Liver (tissue), 10 donors: ENCODE measurements at places on chromosomes 4 and X. TPM values are rescaled to one million over a fixed set of nuclear protein-coding genes. Genes with fewer than 3 reads are reported as not detected.

DNA sequence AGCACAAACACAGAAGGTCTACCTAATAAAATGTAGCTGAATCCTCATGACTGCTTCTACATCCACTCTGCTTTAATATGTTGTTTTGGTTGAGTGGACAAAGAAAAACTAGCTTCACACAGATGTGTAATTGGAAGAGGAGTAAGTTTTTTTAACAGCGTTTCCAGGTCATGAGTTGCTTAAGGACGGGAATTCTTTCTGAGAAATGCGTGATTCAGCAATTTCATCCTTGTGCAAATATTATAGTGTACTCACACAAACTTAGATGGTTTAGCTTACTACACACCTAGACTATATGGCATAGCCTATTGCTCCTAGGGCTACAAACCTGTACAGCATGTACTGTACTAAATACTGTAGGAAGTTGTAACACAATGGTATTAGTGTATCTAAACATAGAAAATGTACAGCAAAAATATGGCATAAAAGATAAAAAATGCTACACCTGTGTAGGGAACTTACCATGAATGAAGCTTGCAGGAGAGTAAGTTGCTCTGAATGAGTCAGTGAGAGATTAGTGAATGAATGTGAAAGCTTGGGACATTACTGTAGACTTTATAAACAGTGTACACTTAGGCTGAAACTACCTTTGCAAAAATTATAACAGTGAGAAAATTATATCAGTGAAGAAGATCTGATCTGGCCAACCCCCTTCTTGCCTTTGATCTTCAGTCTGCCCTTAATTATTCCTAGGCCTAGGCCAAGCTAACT is 70.8 kb upstream of the IL15 start:
- no peak for DNase-seq

GRCh38 chr4:158873795-158874401 is 105.1 kb downstream of the FNIP2 start:
- DNase-seq: no peak

- no peak for DNase-seq
Measured at GRCh38 chrX:28324321-28324721, 262.9 kb upstream of the IL1RAPL1 start.

GRCh38 chr4:3077796-3078195 is 3.3 kb downstream of the HTT start:
- no peak for DNase-seq

DNA sequence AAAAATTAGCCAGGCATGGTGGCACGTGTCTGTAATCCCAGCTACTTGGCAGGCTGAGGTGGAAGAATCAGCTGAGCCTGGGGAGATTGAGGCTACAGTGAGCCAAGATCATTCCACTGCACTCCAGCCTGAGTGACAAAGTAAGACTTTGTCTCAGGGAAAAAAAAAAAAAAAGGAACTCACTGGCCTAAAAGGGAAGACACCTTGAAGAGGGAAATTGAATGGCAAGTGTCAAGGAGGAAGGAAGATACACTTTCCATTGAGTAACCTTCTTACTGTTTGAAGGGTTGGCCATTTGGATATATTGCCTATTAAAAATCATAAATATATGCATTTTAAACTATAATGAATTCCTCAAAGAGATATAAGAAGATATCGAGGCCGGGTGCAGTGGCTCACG is 147.5 kb upstream of the FAM241A start:
- no peak for DNase-seq

DNA sequence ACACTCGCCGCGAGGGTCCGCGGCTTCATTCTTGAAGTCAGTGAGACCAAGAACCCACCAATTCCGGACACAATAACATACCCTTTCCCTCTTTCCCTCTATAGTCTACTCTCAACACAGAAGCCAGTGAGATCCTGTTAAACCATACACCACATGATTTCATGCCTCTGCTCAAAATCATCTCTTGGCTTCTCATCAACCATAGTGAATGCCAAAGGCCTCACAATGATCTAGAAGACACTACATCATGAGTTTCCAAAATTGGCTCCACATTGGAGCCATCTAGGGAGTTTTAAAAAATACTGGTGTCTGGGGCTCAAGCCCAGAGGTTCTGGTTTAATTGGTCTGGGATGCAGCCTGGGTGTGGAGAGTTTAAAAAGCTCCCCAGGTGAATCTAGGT is 124.5 kb downstream of the EFNB1 start:
- DNase-seq: no peak

DNA sequence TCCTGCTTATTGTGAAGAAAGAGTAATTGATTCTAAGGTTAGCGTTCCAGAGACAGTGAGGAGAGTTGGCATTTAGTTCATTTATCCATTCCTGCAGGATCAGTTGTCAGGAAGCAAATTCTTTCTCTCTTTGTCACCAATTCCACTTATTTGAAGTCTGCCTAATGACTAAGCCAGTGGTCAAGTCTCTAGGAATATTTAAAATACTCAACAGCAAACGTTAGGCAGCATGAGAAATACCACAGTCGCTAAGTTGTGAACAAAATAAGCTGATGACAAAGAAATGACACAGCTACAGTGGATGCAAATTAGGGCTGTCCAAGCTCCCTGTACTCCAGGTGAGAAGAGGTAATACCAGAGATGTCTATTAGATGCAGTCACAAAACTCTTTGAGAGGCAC is 6.6 kb upstream of the MAGEB17 start:
- DNase-seq: no peak

GRCh38 chrX:43556207-43556606 is 99.9 kb upstream of the MAOA start:
- no peak for DNase-seq

GRCh38 chr4:151717314-151717713 is 43.5 kb downstream of the GATB start:
- no peak for DNase-seq

- no peak for DNase-seq
Measured at GRCh38 chr4:38570647-38571276, 93.2 kb upstream of the KLF3 start.

DNA sequence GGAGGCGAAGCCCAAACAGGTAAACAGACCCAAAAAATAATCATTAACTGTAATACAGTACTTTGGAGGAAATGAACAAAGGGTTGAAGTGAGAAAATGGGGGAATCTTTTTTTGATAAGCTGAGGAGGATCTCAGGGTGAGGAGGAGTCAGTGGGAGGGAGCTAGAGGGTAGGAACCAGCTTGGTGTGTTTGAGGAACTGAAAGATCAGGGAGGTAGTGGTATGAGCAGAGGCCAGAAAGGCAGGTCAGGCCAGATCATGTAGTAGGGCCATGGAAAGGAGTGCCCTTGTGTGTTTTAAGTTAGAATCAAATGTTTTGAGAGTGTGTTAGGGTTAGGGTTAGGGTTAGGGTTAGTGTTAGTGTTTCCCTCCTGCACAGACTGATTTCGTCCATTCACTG is 48.8 kb downstream of the PPP2R2C start:
- DNase-seq: no peak

- DNase-seq: no peak
Measured at GRCh38 chr4:68490826-68491457, 43.7 kb downstream of the TMPRSS11E start.

DNA sequence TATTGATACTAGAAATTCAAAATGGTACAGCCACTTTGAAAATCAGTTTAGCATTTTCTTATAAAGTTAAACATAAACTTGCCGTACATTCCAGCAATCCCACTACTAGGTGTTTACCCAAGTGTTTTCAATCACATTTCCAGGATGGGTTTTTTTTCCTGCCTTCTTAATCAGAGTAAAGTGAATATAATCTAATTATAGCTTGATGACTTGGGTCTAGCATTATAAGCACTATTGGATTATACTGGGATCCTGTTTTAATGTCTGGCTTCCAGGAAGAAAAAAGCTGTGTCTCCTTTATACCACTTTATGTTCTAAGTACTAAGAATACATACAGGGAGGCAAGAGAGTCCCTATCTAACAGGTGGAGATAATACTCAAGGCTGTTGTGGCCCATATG is 103.3 kb upstream of the KLHL13 start:
- DNase-seq: no peak

- no peak for DNase-seq
Measured at GRCh38 chrX:40272141-40272540, 174.4 kb upstream of the BCOR start.

DNA sequence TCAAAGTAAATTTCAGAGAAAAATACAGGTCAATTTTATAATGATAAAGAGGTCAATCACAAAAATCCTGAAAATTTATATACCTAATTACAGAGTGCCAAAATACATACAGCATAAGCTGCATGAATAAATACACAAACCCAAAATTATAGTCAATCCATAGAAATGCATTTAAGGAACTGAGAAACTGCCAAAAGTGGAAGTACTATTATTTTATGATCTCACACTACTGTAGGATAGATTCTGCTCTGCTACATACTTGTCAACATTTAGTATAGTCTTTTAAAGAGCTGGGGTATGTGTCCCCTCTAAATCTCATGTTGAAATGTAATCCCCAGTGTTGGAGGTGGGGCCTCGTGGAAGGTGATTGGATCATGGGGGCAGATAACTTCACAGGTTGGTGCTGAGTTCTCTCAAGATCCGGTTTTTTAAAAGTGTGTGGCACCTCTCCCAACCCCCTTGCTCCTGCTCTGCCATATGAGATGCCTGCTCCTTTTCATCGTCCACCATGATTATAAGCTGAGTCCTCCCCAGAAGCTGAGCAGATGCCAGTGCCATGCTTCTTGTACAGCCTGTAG is 31.8 kb downstream of the CHIC2 start:
- DNase-seq: no peak

GRCh38 chr4:152382057-152382785 is 153.7 kb downstream of the FBXW7 start:
- DNase-seq: no peak

DNA sequence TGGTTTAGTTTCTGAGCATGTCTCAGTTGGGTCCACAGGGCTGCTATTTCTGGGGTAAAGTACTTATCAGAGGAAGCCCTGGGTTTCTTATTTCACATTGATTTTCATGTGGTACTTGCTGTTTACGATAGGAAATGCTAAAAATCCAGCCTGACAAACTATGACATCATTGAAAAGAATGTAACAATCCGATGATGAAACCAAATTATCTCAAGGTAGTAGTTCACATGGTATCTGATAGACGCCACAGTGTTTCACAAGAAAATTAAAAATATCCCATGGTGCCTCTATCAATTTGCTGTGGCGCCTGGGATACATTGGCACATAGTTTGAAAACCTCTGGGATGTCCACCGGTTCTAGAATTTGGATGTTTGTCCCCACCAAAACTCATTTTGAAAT is 418.9 kb upstream of the RPS6KA3 start:
- no peak for DNase-seq

GRCh38 chr4:96315815-96316214 is 475.9 kb downstream of the PDHA2 start:
- no peak for DNase-seq

RIBC1 gene
- total RNA-seq: 0.25 TPM

ZNF141 gene
- total RNA-seq: 12.4 TPM

IBSP gene
- total RNA-seq: not detected

ZFP92 gene
- total RNA-seq: 0.56 TPM

TCEAL7 gene
- 1.1 TPM for total RNA-seq

GLUD2 gene
- total RNA-seq: 11.3 TPM

CXCL3 gene
- total RNA-seq: 0.75 TPM

MAGEA2 gene
- not detected for total RNA-seq

SPACA5 gene
- total RNA-seq: not detected

LDB2 gene
- 31.9 TPM for total RNA-seq
